ENCODE measurements at places on chromosomes 12 and 14.

DNA sequence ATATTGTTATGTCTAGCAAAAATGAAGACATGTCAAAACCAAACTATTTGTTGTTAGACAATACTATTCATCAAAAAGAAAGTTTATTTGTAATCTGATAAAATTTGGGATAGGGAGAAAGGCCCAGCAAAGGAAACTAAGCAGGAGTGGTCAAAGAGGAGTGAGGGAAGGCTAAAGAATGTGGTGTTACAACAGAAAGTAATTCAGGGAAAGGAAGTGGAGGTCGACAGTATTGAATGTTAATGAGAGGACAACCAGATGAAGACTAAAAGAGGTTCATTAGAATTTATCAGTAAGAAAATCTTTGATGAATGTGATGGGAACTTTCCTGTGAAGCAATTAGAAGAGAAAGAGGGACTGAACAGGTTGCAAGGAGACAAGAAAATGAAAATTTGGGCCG is 33.9 kb downstream of the PLCZ1 start:
- no peak for DNase-seq

DNA sequence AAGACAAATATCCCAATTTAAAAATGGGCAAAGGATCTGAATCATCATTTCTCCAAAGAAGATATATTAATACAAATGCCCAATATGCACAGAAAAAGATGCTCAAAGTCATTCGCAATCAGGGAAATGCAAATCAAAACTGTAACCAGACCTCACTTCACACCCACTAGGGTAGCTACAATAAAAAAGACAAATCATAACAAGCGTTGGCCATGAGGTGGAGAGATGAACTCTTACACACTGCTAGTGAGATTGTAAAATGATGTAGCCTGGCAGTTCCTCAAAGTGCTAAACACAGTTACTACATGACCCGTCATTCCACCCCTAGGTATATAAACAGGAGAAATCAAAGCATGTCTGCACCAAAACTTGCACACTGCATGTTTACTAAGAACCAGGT is 30.4 kb downstream of the CDC42BPB start:
- DNase-seq, result no peak

DNA sequence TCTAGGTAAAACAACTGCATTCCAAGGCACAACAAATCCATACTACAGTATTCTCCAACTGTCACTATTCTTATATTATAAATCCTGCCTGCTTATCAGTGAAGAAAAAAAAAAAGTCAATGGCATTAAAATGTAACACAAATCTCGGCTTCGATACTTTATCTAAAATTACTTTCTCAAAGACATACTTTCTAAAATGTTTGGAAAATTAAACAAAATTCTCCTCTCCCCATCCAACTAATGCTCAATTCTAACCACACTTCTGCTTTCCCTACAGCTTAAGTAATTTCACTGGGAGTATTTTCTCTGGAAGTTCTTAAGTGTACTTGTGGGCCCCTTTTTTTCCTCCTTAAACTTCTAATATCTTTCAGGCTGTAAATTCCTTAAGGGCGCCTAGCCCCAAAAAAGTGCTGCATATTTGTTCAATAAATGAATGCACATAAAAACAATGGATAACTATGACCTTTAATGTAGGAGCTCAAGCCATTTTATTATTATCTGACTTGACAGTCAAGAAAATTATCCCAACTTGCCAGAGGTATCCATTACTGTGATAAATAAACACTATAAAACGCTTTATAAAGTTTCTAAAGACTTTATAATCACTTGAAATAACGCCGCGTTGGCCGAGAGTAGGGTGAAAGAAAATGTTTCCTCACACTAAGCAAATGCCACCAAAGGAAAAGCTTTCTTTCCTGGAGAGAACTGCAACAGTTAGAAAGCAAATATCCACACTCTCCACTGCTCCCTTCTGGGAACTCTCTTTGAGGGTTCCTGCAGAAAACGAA is 977 bp downstream of the HEATR5A start:
- no peak for DNase-seq

DNA sequence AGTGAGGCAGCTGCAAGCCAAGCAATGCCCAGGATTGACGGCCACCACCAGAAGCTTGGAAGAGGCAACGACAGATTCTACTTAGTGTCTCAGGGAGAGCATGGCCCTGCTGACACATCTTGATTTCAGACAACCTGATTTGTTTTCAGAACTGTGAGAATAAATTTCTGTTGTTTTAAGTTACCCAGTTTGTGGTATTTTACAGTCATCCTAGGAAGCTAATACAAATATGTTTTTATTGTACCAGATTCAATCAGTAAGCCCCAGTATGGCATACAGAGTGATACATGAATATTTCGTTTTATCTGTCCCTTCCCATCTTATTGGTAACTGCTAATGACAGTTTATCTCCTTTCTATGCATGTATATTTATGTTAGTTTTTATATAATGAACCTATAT is 62.3 kb downstream of the SAMD4A start:
- no peak for DNase-seq

DNA sequence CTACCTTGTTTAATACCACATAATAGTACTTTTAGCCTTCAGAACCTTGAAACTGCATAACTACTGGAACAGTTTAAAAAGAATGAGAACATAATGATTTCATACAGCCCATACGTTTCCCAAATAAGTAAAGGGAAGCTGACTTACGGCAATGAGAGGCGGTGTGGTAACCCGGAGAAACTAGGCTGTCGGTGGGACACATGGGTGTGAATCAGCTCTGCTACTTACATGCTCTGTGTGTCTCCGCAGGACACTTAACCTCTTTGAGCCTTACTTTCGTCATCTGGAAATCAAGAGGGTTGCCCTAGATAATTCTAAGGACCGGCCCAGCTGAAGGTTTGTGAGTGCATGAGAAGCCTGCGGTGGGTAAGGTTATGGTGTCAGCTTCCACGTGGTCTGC is 49.3 kb upstream of the PLEKHG3 start:
- no peak for DNase-seq

- DNase-seq, result no peak
These were observed 221.5 kb upstream of the HMGA2 start for GRCh38 chr12:65602610-65603295.

GRCh38 chr12:105030820-105031807 is 45.0 kb downstream of the NOPCHAP1 start:
- no peak for DNase-seq

- DNase-seq, result no peak
These were observed 86.1 kb downstream of the SYNE2 start for GRCh38 chr14:63939006-63939270.

DNA sequence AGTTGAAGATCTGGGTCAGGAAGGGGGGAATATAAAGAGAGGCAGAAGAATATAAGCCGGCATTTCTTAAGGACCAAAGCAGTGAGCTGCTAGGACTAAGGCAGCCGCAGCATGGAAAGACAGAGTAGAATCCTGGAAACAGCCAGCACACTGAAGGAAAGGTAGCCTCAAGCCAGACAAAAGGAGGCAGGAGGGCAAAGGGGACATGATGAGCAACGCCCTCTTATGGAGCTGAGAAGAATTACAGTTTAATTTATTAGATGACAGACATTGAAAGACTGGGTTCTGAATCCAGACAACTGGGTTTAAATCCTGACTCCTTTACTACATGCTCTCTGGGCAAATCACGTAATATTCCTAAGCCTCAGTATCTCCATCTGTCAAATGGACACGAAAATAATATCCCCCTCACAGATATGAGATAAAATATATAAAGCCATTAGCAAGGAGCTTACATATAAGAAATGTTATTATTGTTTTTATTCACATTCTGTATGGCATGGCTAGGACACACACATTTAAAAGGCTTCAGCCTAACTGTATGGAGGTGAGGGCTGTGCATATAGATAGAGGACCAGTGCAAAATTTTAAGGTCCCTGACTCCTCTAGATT is 8.1 kb upstream of the PCED1B start:
- no peak for DNase-seq

DNA sequence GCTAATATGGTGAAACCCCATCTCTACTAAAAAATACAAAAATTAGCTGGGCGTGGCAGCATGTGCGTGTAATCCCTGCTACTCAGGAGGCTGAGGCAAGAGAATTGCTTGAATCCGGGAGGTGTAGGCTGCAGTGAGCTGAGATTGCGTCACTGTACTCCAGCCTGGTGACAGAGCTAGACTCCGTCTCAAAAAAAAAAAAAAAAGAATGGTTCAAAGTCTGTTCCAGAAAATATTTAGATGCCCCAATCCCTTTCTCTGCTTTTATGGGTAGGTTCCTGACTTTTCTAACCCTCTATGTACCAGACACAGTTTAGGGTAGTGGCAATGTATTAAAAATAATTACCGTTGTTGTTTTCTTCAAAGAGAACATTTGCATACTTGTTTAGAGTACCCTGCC is 161.4 kb downstream of the STXBP6 start:
- DNase-seq, result no peak

DNA sequence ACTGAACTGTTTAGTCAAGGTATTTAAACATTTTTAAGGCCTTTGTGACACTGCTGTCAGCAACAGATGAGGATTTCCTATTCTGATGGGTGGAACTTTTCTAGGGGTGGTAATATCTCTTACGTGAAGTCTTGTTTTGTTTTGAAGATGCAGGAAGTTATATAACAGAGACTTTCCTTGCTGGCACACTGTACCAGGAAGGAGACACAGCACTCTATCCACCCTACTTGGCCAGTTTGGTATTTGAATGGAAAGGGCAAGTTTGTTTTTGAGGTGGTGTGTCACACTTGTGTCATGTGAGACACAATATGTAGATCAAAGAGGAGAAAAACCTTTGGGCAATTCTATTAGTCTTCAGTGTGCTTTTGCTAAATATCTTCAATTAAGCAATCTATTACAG is 51.6 kb upstream of the SRP54 start:
- DNase-seq, result no peak

- no peak for DNase-seq
These were observed 5.1 kb downstream of the KRT85 start for GRCh38 chr12:52362118-52362726.

DNA sequence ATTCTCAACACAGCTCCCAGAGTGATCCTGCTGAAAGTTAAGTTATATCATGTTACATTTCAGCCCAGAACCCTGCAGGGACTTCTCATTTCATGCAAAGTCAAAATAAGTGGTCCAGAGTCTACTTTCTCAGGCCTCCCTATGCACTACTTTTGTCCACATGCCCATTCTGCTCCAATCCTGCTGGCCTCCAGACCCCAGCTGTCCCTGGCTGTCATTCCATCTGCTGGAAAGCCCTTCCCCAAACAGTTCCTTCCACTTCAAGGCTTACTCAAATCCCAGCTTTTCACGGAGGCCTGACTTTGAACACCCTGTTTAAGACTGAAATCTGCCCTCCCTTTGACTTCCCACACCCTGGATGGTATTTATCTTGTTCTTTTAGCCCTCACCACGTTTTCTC is 109.8 kb upstream of the DNM1L start:
- no peak for DNase-seq

DNA sequence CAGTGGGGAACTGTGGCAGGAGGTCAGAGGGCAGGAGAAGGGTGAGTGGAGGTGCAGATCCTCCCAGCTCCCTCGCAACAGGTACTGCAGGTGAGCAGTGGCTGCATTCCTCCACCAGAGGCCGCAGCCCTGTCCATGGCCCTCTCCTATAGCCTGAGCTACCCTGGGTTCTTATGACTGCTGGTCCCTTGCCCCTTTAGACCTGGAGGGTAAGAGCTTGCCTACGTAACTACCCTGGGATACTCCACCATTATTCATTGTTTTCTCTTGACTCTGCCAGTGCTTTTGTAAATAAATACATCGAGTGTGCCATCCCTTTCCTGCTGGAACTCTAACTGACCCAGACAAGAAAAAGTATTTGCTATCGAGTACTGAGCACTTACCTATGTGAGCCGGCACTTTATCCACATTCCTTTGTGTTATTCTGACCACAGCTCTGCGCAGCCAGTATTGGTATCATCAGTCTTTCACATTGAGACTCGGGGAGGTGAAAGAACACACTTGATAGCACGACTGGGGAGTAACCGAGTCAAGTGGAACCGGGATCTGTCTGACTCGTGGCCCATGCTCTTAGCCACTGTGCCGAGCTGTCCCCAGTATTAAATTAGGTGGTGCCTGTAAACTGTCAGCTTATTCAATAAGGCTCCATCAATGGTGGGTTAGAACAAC is 38.5 kb downstream of the LTBP2 start:
- no peak for DNase-seq

DNA sequence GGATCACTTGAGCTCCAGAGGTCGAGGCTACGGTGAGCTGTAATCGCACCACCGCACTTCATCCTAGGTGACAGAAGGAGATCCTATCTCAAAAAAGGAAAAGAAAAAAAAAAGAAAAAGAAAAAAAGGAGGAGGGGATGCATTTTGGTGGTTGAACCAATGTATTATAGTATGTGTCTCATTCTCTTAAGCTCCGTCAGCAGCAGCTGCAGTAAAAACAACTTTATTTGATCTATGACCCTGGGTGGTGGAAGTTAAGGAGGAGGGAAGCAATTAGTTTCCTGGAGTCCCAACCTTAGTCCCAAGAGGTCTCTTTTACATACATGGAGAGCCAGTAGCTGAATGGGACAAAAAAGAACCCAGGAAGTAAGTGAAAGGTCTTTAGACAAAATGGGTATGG is 26.8 kb upstream of the APOF start:
- DNase-seq, result no peak

DNA sequence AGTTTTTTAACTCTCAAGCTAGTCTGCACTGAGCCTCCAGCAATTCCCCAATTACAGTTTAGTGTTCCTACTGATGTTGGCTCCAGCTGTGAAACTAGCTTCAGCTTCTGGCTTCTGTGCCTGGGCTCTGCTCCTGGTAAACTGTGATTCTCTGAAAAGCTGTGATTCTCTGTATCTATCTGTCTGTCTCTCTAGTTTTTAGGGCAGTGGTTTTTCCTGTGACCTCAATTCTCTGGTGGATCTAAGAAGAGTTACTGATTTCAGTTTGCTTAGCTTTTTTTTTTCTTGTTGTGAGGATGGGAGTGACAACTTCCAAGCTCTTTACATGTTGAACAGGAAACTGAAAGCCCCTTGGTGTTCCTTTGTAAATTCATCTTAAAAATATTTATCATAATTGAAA is 3.8 kb upstream of the HIF1A start:
- DNase-seq, result no peak

- DNase-seq, result no peak
These were observed 101.6 kb downstream of the OTX2 start for GRCh38 chr14:56708704-56709103.

- no peak for DNase-seq
These were observed 27.0 kb downstream of the P2RX7 start for GRCh38 chr12:121159467-121160307.

DNA sequence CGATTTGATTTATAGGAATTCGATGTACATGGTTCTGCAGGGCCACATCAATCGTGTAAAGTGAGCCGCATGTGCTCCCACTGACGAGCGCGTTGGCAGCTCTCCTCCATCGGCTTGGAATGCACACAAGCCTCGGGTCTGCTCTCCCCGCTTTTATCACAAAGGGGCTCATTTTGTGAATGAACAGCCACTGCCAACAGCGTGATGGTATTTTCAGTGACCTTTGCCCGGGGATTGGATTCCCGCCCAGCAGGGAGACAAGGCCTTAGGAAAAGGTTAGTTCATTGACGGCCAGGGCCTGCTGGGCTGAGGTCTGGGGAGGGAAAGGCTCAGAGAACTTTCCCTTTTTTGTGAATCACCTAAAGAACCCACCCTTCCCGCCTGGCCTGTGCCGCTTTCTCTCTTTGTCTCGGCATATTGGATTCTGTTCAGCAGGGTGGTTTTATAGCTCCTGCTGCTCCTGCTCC is 232.1 kb downstream of the MSRB3 start:
- no peak for DNase-seq

GRCh38 chr14:105184461-105184860 is 3.3 kb upstream of the NUDT14 start:
- no peak for DNase-seq

- no peak for DNase-seq
These were observed 20.1 kb downstream of the TSPAN9 start for GRCh38 chr12:3097186-3097804.
